ENCODE measurements at places on chromosomes 4 and X. TPM values are rescaled to one million over a fixed set of nuclear protein-coding genes. Genes with fewer than 3 reads are reported as not detected.

The SPON2 gene
- 88.8 TPM for total RNA-seq

The GPC3 gene
- 31.4 TPM for total RNA-seq

The IL21 gene
- total RNA-seq = not detected

The BEND4 gene
- not detected for total RNA-seq

The CLIC2 gene
- total RNA-seq = 7.5 TPM

The PITX2 gene
- total RNA-seq = not detected

The PDCL2 gene
- not detected for total RNA-seq

The XAGE2 gene
- total RNA-seq = not detected

The TLR6 gene
- 4.1 TPM for total RNA-seq

The SATL1 gene
- total RNA-seq = not detected

DNA sequence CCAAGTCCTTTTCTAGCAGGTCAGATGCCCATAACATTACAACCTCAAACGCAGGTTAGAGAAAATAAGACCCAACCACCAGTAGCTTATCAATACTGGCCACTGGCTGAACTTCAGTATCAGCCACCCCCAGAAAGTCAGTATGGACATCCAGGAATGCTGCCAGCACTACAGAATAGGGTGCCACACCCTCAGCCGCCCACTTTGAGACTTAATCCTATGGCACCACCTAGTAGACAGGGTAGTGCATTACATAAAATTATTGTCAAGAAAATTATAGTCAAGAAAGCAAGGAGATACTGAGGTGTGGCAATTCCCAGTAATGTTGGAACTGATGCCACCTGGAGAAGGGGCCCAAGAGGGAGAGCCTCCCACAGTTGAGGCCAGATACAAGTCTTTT is 19.9 kb upstream of the TRIM61 start:
- DNase-seq = no peak

DNA sequence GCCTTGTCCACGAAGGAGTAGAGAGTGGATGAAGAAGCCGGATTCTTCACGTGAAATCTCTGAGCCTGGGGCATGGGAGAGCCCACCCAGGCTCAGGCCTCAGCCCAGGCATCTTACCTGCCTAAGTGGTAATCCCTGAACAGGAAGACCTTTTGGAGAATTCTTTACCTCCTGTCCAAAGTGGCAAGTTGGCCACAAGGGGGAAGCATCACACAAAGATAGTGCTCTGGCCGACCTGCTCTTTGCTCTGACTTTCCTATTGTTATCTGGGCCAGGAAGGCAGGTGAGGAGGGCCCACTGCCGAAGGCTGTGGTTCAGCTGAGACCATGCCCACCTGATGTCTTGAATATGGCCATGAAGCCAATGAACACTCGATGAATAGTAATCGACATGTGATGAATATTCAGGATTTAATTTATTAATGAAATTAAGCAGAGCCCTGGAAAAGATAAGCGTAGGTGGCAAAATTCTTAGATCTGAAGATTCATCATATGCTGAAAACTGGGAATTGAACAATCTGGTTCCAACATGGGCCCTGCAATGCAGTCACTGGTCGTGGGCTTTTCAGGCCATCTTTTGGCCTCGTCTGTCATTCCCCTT is 93.8 kb downstream of the PDGFRA start:
- DNase-seq = no peak

GRCh38 chr4:141642063-141642462 is 5.7 kb downstream of the IL15 start:
- no peak for DNase-seq

DNA sequence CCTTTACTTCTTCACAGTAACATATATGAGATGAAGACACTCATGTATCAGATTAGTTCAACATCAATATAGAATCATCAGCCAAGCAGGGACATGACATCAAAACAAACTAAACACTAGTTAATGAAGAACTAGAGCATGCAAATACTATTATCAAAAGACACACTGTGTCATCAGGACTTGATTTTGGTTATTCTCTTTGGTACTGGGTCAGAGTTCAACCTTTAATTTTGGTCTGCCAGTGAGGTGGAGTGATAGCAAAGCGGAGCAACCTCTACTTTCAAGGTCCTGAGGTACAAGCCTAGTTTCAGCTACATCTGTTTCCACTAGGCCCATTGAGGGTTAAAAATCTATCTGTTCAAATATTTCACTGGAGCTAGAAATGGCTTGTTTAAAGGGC is 70.5 kb downstream of the TEX13A start:
- DNase-seq = no peak

GRCh38 chr4:138037696-138038095 is 204.5 kb downstream of the SLC7A11 start:
- DNase-seq = no peak

GRCh38 chrX:87003031-87003430 is 514.6 kb upstream of the KLHL4 start:
- DNase-seq = no peak

GRCh38 chr4:90027565-90027964 is 99.6 kb upstream of the CCSER1 start:
- no peak for DNase-seq

DNA sequence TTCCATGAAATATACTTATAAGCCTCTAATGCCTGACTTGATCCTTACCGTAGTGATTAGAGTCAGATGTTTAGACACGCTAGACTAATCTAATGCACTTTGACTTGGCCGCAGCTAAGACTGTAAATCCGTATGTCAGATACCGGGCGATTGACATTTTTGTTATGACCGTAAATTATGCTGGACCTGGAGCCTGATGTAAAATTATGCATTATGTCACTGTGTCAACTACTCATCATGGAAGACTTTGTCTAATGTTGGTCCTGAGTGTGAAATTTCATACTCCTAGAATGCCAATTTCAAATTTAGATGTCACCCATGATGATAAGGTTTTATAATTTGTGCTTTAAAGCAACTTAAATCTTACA is 123.6 kb upstream of the LIMCH1 start:
- no peak for DNase-seq

GRCh38 chrX:149494844-149495565 is 10.1 kb downstream of the IDS start:
- no peak for DNase-seq

- no peak for DNase-seq
These were observed 4.5 kb upstream of the CBR4 start for GRCh38 chr4:169014586-169014985.

DNA sequence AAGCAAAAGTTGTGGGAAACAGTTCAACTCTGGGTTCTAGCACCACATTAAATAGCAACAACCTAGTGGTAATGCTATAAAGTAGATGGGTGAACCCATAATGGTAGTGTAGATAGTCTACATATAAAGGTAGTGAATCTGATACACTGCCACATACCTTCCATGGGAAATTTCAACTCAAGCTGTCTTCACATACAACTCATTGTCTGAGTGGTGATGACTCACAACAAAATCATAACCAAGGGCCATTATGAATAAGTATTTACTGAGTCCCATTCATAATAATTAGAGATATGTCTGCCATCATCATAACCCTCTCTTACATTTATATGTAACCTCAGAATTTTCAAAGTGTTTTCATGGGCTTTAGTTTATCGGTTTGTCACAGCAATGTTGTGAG is 34.8 kb downstream of the EGF start:
- DNase-seq = no peak

- DNase-seq = no peak
These were observed 76.7 kb upstream of the HS3ST1 start for GRCh38 chr4:11505221-11505971.

GRCh38 chr4:107714256-107714655 is 5.8 kb downstream of the PAPSS1 start:
- no peak for DNase-seq

GRCh38 chr4:73007526-73008100 is 61.9 kb downstream of the COX18 start:
- DNase-seq = no peak

- no peak for DNase-seq
These were observed 6.5 kb downstream of the TRIM2 start for GRCh38 chr4:153210727-153211126.

- peak; percentile 83 for DNase-seq
These were observed 63.6 kb downstream of the SPINK2 start for GRCh38 chr4:56757821-56758411.

DNA sequence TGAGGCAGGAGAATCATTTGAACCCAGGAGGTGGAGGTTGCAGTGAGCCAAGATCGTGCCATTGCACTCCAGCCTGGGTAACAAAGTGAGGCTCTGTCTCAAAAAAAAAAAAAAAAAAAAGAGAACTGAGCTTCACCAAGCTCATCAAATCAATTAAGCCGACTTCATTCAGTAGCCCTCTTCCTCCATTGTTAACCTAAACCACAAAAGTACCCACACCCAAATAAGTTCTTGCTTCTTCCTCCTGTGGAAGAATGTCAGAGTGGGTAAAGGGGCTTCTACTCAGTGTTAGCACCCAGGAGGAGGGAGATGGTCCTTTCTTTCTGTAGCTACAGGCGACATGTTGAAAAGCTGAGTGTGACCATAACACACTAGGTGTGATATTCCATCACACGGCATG is 58.6 kb upstream of the CHRNA9 start:
- peak; percentile 9 for DNase-seq

GRCh38 chr4:38873290-38873944 is 5.8 kb downstream of the FAM114A1 start:
- DNase-seq = no peak

DNA sequence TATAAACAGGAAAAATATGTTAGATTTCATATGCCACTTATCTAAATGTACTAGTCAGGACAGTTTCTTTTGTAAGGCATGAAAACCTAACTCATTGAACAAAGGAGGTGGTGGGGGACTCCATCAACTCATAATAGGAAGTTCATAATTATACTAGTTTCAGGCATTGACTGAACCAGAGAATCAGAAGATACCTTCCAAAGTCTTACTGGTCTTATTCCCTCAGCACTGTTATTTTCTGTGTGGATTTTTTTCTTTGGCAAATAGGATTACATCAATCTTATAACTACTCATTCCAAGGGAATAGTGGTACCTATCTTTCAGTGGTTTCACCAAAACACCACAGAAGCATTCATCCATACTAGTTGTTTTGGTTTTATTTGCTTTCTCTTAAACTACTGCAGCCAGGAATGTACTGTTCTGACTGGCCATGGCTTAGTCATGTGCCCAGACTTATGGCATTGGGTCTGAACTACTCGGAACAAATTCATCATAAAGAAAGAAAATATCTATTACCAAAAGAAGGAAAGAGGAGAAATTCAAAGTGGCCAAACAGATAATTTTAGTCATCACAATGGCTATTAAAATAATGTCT is 273.9 kb downstream of the ARAP2 start:
- no peak for DNase-seq

DNA sequence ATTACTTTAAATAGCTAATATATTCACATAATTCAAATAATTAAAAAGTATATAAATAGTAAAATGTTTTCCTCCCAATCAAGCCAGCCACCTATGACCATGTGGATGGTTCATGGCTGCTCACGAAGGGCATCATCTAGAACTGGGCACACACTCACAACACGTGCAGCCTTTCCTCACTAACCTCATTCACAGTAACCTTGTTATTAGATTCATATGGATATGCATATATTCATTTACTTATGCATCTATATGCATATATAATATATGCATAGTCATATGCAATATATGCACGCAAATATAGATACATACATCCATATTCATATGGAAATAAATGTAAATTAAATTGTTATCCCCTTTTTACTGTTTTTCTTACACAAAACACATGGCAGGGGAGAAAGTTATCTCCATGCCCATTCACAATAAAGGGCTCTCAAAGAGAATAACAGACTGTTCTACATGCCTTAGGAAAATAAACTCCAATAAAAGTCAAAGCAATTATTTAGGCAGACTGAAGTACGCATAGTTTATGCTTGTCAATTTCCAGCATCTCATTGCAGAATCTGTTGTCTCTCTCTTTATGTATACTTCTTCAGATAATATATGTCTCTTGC is 163.9 kb upstream of the ADGRL3 start:
- DNase-seq = no peak

DNA sequence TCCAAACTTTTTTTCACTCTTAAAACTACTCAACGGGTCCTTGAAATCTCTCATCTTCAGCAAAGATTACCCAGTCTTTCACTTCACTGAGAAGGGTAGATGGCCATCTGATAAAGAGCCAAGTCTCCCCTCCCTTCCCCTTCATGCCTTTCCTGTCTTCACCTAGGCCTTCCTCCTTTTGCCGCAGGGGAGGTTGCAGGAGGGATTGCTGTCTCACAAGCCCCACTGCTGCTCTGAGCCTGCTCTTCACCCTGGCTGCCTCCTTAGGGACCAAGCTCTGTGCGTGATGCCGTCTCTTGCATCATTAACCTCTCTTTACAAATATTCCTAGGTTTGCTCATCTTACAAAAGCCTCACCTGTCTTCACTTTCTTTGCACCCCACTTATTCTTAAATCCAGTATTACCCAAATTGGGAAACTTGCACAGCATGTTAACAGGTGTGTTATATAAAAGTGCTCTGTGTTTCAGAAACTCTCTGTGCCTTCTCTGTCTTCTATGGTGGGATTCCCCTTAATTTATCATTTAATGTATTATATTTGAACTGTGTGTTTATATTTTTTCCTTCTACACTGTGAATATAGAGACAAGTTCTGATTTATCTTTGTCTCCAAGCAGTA is 3.8 kb downstream of the ZFX start:
- DNase-seq = peak; percentile 66

GRCh38 chr4:138639018-138639741 is 376.4 kb upstream of the NOCT start:
- no peak for DNase-seq

DNA sequence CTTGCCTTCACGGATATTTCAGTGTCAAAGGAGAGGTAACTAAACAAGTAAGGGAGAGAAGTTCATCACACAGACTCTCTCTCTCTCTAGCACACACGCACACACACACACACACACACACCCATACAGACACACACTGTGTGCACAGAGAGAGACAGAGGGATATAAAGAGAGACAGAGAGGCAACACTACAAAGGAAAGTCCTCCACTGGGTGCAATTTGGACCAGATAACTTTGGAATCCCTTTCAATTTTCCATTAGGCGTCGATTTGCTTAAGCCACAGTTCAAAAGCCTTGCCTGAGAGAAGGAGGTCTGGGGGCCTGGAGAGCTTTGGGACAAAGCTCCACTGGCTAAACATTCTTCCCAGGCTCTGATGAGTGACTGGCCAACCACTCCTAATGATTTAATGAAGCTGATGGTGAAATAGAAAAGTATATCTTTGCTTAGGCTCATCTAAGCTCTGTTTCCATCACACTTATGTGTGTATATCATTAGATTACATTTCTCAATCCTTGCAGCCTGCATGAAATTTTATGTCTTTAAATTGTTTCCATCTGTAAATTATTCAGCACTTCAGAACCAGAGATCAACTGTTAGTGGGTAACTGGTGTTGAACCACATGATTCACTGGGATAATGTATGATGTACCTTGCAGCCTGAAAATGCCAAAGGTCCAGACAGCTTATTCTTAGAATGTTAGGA is 180.8 kb downstream of the MAGEB17 start:
- no peak for DNase-seq

GRCh38 chr4:99490286-99490685 is 20.5 kb upstream of the C4orf17 start:
- no peak for DNase-seq

DNA sequence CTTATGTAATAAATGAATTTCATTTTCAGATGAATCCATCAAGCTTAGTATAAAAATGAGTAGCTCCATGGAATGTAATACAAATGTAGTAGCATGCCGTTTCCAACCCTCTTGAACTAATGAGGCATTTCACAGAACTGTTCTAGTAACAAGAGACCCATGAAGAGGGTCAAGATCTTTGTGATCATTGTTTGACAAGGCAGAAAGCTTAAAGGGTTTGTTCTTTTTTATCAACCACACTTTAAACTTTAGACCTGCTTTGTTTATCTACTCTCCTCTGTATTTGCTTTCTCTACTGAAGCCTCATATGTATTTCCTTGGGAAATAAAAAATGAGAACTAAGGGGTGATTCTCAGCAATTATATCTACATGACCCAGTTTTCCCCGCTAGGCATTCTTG is 513.9 kb downstream of the ARAP2 start:
- no peak for DNase-seq

- no peak for DNase-seq
These were observed 484.2 kb upstream of the BOD1L1 start for GRCh38 chr4:14111730-14112181.

Measured in sigmoid colon (tissue), 7 donors.